ENCODE measurements at places on chromosomes 13 and 19.

GRCh38 chr13:50224534-50224933 lies 209.3 kb downstream of the KCNRG start:
- DNase-seq, result no peak

DNA sequence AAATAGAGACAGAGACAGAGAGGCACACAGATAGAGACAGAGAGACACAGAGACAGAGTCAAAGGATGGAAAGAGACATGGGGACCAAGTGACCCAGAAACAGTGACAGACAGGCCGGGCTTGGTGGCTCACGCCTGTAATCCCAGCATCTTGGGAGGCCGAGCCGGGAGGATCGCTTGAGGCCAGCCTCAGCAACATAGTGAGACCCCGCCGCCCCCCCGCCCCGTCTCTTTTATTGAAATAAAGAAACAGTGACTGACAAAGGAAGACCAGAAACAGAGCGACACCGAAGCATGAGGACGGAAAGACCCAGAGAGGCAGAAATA lies 848 bp upstream of the NECTIN2 start:
- DNase-seq, result no peak

GRCh38 chr13:113947311-113948033 lies 26.4 kb downstream of the C13orf46 start:
- no peak for DNase-seq

- DNase-seq, result peak; percentile 42
These were observed 12.2 kb upstream of the RELB start for GRCh38 chr19:44988896-44989556.

DNA sequence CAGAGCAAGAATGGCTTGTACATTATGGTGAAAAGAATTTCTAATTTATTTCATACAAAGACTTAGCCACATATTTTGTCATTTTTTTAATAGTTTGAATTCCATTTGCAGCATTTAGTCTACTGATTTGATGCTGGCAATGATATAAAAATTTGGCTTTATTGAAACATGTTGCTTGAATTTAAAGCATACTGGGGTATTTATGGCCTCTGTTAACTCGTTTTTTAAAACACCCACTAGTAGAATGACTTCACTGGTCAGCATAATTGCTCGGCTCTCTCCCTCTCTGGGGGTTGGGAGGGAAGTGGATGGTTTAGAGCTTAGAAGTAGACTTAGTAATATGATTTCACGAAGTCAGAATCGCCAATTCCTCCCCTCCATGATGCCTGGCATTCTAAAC lies 354.9 kb upstream of the HTR2A start:
- no peak for DNase-seq

DNA sequence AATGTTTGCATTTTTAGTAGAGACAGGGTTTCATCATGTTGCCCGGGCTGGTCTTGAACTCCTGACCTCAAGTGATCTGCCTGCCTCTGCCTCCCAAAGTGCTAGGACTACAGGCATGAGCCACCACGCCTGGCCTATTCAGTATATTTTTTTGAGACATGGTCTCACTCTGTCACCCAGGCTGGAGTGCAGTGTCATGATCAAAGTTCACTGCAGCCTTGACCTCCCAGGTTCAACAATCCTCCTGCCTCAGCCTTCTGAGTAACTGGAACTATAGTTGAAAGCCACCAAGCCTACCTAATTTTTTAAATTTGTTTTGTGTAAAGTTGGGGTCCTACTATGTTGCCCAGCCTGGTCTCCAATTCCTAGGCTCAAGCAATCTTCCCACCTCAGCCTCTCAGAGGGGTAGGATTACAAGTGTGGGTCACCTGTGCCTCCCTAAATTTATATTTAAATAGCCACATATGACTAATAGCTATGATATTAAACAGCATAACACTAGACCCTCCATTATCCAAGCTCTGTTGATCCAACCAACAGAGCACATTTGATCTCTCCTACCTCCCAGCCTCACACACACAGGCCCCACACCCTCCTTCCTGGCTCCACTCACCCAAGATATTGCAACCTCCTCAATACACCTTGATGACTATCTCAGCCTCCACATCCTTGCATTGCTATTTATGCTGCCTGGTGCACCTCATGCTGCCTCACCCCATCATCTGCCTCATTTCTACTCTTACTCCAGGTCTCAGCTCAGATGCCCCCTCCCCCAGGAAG lies 2.1 kb upstream of the CEACAM19 start:
- DNase-seq, result no peak

DNA sequence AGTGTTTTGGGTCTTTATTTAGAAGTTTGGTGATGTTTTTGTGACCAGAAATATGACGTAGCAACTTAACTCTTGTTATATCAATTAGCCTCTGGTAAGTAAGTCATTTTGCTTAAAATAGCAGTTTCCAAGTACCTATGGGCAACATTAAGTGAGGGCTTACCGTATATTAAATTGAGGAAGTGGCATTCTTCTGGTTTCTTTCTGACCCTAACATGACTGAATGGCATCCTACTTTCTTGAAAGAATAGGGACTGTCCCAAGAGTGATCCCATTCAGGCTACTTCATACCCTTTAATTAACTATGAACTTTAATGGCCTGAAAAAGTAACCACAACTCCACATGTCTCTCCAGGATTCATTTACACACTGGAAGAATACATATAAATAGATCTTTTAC lies 106.6 kb downstream of the MZT1 start:
- no peak for DNase-seq

GRCh38 chr19:46412650-46413261 lies 608 bp downstream of the CCDC8 start:
- no peak for DNase-seq

DNA sequence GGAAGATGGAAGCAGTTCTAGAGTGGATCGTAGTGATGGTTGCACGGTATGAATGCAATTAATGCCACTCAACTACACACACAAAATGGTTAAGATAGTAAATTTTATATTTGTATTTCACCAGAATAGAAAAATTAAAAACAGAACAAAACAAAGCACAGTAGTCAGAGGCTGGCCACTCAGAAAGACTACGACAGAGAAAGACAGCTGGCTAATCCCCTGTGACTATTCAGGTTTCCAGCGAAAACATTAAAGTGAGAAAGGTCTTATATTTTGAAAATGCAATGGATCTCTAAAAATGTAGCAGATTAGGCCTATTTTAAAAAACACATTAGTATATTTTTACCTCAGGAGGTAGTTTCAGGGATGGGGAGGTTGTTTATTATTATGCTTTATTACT lies 131.3 kb upstream of the POSTN start:
- DNase-seq, result no peak

DNA sequence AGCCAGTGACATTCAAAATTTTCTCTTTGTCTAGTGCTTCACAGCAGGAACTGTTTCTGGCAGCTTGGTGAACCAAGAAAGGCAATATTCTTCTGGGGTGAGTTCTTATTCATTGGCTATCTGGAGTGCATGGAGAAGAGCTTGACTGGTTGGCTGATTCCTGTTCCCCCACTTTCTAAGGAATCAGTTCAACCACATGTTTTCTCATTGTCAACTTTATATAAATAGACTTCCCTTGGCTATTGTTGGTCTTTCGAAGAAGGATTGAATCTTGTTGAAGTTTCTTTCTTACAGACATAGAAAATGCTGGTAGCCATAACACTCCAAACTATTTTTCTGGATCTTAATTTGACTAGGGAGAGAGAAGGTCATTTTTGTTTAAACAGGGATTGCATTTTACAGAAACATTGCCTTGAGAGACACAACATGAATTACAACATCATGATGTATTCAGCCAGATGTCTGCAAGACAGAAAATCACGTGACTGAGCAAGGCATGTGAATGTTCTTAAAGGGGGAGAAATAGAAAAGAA lies 85.2 kb downstream of the EDNRB start:
- DNase-seq, result no peak

- DNase-seq, result no peak
These were observed 5.1 kb downstream of the ZSWIM9 start for GRCh38 chr19:48175578-48175977.

DNA sequence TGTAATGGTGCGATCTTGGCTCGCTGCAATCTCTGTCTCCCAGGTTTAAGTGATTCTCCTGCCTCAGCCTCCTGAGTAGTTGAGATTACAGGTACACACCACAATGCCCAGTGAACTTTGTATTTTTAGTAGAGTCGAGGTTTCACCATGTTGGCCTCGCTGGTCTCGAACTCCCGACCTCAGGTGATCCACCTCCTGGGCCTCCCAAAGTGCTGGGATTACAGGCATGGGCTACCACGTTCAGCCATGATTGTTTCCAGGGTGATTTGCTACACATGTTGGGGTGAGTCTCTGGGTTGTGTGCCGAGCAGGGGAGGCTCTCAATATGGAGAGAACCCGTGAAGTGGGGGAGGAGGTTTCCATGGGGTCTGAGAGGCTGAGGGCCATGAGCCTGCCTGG lies 24.8 kb upstream of the CEACAM21 start:
- DNase-seq, result no peak

DNA sequence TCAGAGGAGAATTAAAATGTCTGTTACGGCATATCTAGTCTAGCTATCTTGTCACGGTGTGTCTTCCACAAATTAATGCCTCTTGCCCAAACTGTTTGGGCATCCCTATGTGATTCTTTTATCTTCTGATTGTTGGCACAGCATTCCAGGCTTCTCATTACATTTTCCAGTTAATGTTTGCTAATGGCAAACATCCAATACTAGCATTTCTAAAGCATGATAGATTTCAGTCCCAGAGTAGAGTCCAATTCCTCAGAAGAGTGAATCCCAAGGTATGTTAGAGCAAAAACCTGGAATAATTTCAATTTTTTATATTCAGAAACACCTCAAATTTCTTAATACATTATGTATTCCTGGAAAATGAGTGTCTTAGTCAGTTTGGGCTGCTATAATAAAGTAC lies 684.5 kb upstream of the SLITRK1 start:
- no peak for DNase-seq

DNA sequence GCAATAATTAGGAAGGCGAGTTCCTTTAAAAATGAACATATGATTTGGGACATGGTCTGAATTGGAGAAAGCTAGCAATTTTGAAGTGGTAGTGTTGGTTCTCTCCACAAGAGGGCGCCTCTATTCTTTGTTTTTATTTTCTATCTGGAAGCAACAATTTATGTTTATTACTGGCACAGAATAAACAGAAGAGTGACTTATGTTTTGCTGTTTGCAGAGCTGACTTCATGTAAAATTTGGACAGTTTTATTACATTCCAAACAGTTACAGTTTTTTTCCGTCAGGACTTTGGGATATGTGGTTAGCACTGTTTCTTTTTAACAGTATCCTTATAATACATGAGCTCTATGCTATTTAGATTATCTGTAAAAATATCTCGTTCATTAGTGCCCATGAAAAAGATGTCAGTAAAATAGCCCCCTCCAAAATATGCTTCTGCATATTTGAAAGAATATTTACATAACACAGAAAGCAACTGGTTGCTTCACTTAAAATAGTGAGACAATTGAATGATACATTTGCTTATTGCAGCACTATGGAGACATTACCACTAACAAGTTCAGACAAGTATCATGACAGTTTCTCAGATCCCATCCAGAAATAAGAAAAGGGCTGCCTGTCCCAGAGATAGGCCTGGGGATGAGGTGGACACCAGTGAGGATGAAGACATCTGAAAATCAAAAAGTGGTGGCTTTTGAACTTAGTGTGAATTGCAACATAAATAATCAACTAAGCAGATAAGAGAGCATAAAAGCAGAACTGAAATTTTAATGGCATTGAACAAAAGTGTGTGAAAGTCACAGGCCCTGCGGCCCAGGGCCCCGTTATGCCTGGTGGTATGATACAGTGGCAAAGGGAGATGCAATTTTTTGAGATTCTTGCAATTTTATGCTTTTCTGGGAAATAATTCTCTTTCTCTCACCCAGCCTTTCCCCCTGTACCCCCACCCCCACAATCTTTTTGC lies 32.3 kb upstream of the FGF9 start:
- peak; percentile 53 for DNase-seq

- no peak for DNase-seq
These were observed 21.8 kb downstream of the DCAF15 start for GRCh38 chr19:13974073-13974472.

GRCh38 chr19:4405977-4406376 lies 3.5 kb downstream of the CHAF1A start:
- no peak for DNase-seq

GRCh38 chr19:46660008-46660517 lies 919 bp downstream of the DACT3 start:
- DNase-seq, result peak; percentile 53

DNA sequence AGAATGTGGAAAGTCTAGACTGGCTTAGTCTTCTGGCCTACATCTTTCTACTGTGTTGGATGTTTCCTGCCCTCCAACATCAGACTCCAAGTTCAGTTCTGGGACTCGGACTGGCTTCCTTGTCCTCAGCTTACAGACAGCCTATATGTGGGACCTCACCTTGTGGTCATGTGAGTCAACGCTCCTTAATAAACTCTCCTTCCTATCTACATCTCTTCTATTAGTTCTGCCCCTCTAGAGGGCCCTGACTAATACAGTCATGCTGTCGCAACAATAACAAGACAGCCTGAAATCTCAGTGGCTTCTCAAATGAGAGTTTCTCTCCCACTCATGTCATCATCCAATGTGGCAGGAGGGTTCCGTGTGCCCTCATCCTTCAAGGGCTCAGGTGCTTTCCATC lies 347.8 kb downstream of the MZT1 start:
- no peak for DNase-seq

DNA sequence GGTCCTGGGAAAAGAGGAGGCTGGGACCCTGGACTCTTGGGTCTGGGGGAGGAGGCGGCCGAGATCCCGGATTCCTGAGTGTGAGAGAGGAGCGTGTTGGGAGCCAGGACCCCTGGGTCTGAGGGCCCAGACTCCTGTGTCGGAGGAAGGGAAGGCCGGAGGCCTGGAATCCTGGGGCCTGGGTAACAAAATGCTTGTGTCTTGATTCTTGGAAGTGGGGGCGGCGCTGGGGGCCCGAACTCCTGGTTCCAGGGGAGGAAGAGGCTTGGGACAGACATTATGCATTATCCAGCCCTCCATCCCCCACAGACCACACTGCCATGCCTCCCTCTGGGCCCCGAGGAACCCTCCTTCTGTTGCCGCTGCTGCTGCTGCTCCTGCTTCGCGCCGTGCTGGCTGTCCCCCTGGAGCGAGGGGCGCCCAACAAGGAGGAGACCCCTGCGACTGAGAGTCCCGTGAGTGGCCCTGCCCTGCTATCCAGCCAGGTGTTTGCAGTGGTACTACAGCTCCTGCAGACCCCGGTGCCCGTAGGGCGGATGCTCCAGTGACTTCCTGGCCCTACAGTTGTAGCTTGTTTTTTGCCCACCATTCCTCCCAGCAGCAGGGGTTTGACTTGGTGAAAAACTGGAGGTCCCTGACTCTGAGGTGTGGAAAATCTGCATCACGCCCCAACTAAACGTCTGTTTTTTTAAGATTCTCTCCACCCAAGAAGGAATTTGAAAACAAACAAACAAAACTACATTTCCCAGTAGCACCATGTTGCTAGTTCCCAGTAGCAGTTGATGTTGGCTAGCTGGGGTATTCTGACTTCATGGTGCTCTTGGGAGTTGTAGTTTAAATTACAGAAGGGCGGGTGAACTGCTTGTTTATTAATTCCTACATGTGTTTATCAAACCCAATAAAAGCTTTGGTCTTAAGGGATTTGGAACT lies 630 bp downstream of the NUCB1 start:
- peak; percentile 67 for DNase-seq

DNA sequence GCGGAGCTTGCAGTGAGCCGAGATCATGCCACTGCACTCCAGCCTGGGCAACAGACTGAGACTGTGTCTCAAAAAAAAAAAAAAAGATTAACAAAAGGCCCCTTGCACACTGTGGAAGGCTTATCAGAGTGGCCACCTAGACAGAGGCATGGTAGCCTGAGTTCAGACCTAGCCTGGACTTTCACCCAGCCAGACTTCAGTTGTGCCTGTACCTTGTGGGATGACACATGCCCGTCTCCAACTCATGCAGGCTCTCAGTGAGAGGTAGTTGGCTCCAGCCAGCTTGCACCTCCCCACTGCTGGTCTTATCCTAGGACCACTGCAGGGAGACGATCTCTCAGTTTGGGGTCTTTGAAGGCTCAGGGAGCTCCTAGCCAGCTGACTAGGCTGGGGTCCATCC lies 52.2 kb downstream of the GATAD2A start:
- no peak for DNase-seq
